ENCODE measurements at places on chromosomes 4 and X. TPM values are rescaled to one million over a fixed set of nuclear protein-coding genes. Genes with fewer than 3 reads are reported as not detected.

GLRA2 gene
- not detected for total RNA-seq

PLP1 gene
- not detected for total RNA-seq

ETDA gene
- total RNA-seq = not detected

UCP1 gene
- total RNA-seq = not detected

CXXC4 gene
- not detected for total RNA-seq

FHDC1 gene
- 0.08 TPM for total RNA-seq

SH2D1A gene
- 44.4 TPM for total RNA-seq

CHIC1 gene
- 5.4 TPM for total RNA-seq

ANKRD50 gene
- total RNA-seq = 0.11 TPM

DCAF8L2 gene
- not detected for total RNA-seq

NOX1 gene
- total RNA-seq = not detected

ARHGAP36 gene
- not detected for total RNA-seq

CYLC1 gene
- total RNA-seq = not detected

SLITRK4 gene
- not detected for total RNA-seq

PRRG3 gene
- total RNA-seq = not detected

CENPE gene
- total RNA-seq = 3.1 TPM
